Mesangial cell (primary cell): ENCODE measurements at places on chromosomes 5 and 9. TPM values are rescaled to one million over a fixed set of nuclear protein-coding genes. Genes with fewer than 3 reads are reported as not detected.

Gene KYAT1
- total RNA-seq: 14.5 and 15.1 TPM in 2 replicates

Gene PAX5
- not detected in 2 replicates for total RNA-seq

Gene PCDHAC2
- 0.25 and 0.65 TPM in 2 replicates for total RNA-seq

Gene C5orf52
- not detected in 2 replicates for total RNA-seq

Gene GRIN1
- 0.13 TPM in 1 of 2 replicates, not detected in the other for total RNA-seq

Gene FBXL17
- 3.9 and 11.7 TPM in 2 replicates for total RNA-seq

Gene FOXD4L5
- total RNA-seq: not detected in 2 replicates

Gene GOLM1
- total RNA-seq: 69.3 and 71.5 TPM in 2 replicates

Gene NDUFAF2
- 7.9 and 14.2 TPM in 2 replicates for total RNA-seq

Gene SMIM33
- under 0.01 TPM in 1 of 2 replicates, not detected in the other for total RNA-seq

Gene CEP72
- total RNA-seq: 2.8 and 7.5 TPM in 2 replicates

Gene ADAMTS16
- 8.6 and 11.7 TPM in 2 replicates for total RNA-seq
